ELR (cell line): ENCODE measurements at places on chromosomes 16 and 17.

DNA sequence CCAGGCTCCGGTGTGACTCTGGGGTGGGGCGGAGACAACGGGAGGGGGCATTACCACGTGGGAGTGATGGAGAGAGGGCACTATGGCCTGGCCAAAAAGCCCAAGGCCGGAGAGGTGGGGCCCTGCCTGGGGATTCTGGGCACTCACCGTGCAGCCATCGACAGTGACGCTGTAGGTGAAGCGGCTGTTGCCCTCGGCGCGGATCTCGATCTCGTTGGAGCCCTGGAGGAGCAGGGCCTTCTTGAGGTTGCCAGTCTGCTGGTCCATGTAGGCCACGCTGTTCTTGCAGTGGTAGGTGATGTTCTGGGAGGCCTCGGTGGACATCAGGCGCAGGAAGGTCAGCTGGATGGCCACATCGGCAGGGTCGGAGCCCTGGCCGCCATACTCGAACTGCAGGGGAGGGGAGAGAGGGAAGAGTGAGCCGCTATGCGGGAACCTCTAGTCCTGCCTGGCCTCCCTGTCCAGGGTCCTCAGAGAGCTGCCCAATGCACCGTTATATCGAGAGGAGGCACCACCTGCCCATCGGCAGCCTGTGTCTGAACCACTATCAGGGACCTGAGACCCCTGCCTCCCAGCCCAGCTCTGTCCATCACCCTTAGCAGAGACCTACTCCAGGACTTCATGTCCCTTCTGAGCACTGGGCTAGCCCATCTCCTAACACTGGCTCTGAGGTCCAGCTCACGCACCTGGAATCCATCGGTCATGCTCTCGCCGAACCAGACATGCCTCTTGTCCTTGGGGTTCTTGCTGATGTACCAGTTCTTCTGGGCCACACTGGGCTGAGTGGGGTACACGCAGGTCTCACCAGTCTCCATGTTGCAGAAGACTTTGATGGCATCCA is 15.6 kb downstream of the COL1A1 start:
- DNase-seq, result no peak

- DNase-seq, result no peak
These were observed 6.8 kb upstream of the CCL3L1 start for GRCh38 chr17:36203335-36203734.

- peak; percentile 48 for DNase-seq
These were observed 1.1 kb downstream of the CBX1 start for GRCh38 chr17:48100160-48100559.

- no peak for DNase-seq
These were observed 105.0 kb downstream of the XYLT1 start for GRCh38 chr16:17365591-17366298.

GRCh38 chr16:19382084-19382801 is 35.4 kb upstream of the TMC5 start:
- DNase-seq, result no peak
